ENCODE measurements at places on chromosomes 6 and 20.

- DNase-seq, result no peak
Observed at GRCh38 chr6:21522143-21522747, 71.3 kb upstream of the SOX4 start.

- no peak for DNase-seq
Observed at GRCh38 chr6:36743032-36743431, 45.4 kb downstream of the RAB44 start.

DNA sequence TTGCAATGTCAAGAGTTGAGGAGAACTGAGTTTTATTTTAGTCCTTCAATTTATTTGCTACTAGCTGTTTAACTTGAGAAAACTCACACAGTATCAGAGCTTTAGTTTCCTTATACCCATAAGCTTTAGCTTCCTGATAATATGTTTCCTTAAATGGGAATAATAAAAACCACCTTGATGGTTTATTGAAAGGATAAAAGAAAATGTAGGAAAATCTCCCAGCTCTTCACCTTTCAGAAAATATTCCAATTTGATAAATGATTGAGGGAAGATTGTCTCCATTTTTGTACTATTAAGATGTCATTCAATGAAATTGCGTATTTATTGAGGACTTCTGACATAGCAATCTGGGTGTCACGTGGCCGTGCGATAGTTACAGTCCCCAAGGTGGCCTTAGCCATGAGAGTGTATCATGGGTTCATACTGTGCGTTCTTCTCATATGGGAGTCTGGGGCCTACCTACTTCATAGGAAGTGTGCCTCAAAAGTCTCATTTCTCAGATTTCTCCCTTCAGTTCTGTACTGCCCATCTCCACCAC lies 296.3 kb upstream of the BMP2 start:
- no peak for DNase-seq

GRCh38 chr6:108570517-108570916 lies 9.8 kb downstream of the FOXO3 start:
- DNase-seq, result no peak

DNA sequence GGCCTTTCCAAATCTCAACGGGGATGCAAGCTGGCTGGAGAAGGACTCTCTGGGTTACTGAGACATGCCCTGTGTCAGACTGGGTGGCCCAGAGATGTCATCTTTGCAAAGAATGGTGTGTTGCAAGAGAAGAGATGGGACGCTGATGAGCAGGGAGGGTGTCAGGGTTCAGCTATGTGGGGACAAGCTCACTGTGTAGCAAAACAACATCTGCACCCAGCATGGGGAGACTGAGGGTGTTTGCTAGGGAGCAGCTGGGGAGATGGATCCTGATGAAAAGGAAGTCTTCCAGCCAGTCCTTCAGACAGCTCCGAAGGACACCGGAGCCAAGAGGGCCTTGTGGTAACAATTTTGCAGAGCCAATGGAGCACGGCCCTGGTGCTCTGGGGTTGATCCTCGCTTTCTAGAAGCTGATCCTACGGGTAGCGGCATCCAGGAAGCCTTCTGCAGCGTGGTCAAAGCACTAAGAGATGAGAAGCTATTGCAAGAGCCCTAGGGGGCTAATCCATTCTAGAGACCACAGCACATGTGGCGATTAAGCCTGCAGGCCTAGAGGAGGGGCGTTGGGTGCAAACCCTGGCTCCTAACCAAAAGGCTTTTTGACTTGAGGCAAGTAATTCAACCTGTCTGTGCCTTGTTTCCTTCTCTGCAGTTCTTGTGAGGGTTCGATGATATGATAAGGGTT lies 39.9 kb downstream of the EDN3 start:
- DNase-seq, result no peak

GRCh38 chr6:3102875-3103274 lies 15.6 kb upstream of the BPHL start:
- DNase-seq, result no peak

- DNase-seq, result no peak
Observed at GRCh38 chr6:167122827-167123657, at the start of gene CCR6. CCR6 (plus strand) TSS chr6:167123096; CDS start chr6:167136135, 13,039 bp downstream.

- DNase-seq, result no peak
Observed at GRCh38 chr6:109458774-109459531, 3.4 kb upstream of the MICAL1 start.

- no peak for DNase-seq
Observed at GRCh38 chr6:444653-445275, 53.2 kb downstream of the IRF4 start.

- no peak for DNase-seq
Observed at GRCh38 chr6:147043994-147044477, 160.2 kb upstream of the STXBP5 start.

GRCh38 chr6:153947808-153948447 lies 91.1 kb upstream of the OPRM1 start:
- no peak for DNase-seq

- no peak for DNase-seq
Observed at GRCh38 chr6:156438350-156438923, 338.7 kb upstream of the ARID1B start.

DNA sequence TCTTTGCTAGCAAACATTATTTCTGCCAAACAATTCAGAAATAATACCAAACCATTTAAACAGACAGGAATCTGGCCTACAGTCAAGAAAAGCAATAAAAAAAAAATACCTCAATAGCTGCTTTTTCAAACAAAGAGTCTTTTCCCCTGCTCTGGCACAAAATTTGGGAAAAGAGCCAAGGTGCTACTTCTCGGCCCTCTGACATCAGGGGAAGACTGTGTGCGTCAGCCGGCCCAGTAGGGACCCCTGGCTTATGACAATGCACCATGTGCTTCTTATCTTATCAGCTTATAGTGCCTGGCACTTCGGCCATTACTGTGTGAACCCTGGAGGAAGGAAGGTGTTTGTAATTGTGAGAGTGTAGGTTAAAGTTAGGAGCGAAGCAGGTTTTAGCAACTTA lies 89.4 kb downstream of the PDE10A start:
- DNase-seq, result peak; percentile 24

GRCh38 chr6:25913741-25914140 lies 16.8 kb downstream of the SLC17A2 start:
- DNase-seq, result no peak

- DNase-seq, result no peak
Observed at GRCh38 chr6:80363501-80364122, 257.1 kb downstream of the BCKDHB start.

GRCh38 chr6:158039178-158039557 lies 57.5 kb downstream of the SYNJ2 start:
- DNase-seq, result no peak

DNA sequence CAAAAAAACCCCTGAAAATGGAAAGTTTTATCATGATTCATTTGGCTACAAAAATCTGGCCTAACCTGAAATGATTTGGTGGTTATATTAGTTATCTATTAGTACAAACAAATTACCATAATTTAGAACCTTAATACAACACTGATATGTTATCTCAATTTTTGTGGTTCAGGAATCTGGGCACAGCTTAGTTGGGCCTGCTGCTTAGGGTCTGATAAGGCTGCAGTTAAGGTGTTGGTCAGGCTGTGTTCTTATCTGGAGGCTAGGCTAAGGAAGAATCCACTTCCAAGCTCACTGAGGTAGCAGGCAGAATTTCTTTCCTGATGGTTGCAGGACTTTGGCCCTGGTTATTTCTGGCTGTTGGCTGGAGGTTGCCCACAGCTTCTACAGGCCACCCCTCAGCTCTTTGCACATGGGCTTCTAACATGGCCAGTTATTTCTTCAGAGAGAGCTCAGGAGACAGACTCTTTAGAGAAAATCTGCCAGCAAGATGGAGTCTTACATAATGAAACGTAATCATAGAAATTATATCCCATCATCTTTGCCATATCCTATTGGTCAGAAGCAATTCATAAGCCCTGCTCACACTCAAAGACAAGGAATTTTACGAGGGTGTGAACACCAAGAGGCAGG lies 11.4 kb downstream of the TRIM38 start:
- no peak for DNase-seq

GRCh38 chr6:35062676-35063574 lies 78.2 kb downstream of the TCP11 start:
- no peak for DNase-seq

- no peak for DNase-seq
Observed at GRCh38 chr6:65350530-65350929, 356.5 kb downstream of the EYS start.

- DNase-seq, result no peak
Observed at GRCh38 chr6:116152620-116153019, 26.7 kb upstream of the COL10A1 start.

- no peak for DNase-seq
Observed at GRCh38 chr20:20608641-20609040, 103.8 kb downstream of the RALGAPA2 start.

DNA sequence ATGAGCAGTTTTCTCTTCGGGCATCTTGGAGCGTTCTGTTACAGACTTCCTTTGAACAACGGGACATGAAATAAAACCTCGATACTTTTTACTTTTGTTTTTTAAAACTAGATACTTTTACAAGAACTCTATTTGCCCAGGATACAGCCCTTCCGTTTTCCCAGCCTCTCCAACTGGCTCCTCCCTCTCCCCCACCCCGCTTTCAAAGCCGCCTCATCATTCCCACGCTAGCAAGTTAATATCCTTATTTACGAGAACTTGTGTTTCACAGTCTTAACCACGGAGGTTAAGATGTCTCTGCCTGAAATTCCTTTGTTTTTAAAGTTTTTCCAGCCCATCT lies 241 bp upstream of the CFAP206 start:
- DNase-seq, result peak; percentile 38

DNA sequence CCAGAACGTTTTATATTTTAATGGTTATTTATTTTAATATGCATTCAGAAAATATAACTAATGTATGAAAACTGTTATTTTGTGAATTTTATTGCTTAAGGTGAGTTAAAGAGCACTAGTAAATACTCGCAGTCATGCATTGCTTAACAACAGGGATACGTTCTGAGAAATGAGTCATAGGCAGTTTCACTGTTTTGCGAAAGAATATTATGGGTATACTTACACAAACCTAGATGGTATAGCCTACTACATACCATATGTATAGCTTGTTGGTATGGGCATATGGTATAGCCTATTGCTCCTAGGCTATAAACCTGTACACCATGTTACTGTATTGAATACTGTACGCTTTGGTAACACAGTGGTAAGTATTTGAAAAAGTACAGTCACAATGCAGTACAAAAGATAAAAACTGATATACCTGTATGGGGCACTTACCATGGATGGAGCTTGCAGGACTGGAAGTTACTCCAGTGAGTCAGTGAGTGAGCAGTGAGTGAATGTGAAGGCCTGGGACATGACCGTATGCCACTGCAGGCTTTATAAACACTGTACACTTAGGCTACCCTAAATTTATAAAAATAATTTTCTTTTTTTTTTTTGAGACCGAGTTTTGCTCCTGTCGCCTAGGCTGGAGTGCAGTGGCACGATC lies 38.5 kb downstream of the ARFGEF2 start:
- DNase-seq, result no peak

DNA sequence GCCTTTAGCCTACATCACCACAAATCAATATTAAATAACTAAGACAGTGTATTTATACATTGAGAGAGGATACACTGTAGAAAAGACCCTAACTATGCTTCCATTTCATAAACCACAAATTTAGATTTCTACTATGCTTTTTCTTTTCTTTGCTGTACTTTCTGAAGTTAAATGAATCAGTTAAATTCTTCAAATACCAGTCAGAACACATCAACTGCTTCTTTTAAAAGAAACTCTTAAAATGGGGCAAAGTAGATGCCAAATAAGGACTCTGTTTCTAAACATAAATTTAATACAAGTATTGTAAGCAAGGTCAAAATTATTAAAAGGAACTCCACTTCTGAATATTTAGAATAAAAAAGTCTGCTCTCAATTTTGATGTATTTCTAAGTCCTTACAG lies 76.9 kb downstream of the GMDS start:
- no peak for DNase-seq

GRCh38 chr6:44235269-44235668 lies 11.6 kb upstream of the HSP90AB1 start:
- DNase-seq, result no peak
